ENCODE measurements at places on chromosomes 16 and 17. TPM values are rescaled to one million over a fixed set of nuclear protein-coding genes. Genes with fewer than 3 reads are reported as not detected.

NIP7 gene
- total RNA-seq, result 10.5 TPM

ITPRIPL2 gene
- total RNA-seq, result 63.5 TPM

ATXN1L gene
- total RNA-seq, result 40.8 TPM

SEZ6 gene
- total RNA-seq, result not detected

UMOD gene
- total RNA-seq, result not detected

CD300LB gene
- 0.33 TPM for total RNA-seq

CCL7 gene
- not detected for total RNA-seq

SLC16A5 gene
- 12.7 TPM for total RNA-seq

C17orf107 gene
- 2.2 TPM for total RNA-seq

CNGB1 gene
- not detected for total RNA-seq

MTMR4 gene
- 29.7 TPM for total RNA-seq

TNFSF13 gene
- 69.5 TPM for total RNA-seq

TEX19 gene
- not detected for total RNA-seq

TP53TG3D gene
- total RNA-seq, result not detected

STXBP4 gene
- 12.6 TPM for total RNA-seq

RNF227 gene
- total RNA-seq, result 3.5 TPM

SMIM22 gene
- not detected for total RNA-seq

AHSP gene
- not detected for total RNA-seq

ABCC12 gene
- total RNA-seq, result not detected

TBC1D3B gene
- not detected for total RNA-seq

ZG16 gene
- not detected for total RNA-seq

TAT gene
- not detected for total RNA-seq

TXNDC17 gene
- 216 TPM for total RNA-seq

TBC1D3I gene
- total RNA-seq, result not detected

ITGA2B gene
- total RNA-seq, result 0.44 TPM

KRT31 gene
- total RNA-seq, result not detected

GCGR gene
- not detected for total RNA-seq

C16orf46 gene
- total RNA-seq, result not detected

ABCA9 gene
- 85.8 TPM for total RNA-seq

ZFP3 gene
- 3.2 TPM for total RNA-seq

PLEKHG4 gene
- total RNA-seq, result 13.2 TPM

ZP2 gene
- not detected for total RNA-seq

SREBF1 gene
- total RNA-seq, result 17.0 TPM

CA4 gene
- 47.0 TPM for total RNA-seq

LMF1 gene
- total RNA-seq, result 16.0 TPM

MYL4 gene
- not detected for total RNA-seq

WSCD1 gene
- 1.9 TPM for total RNA-seq

POLR3K gene
- 7.3 TPM for total RNA-seq

CCDC144A gene
- 9.6 TPM for total RNA-seq

ZNF48 gene
- 2.9 TPM for total RNA-seq
